ENCODE measurements at places on chromosomes 12 and 14. TPM values are rescaled to one million over a fixed set of nuclear protein-coding genes. Genes with fewer than 3 reads are reported as not detected.

- peak; percentile 4 for DNase-seq
Measured at GRCh38 chr14:34227834-34228649, 234.0 kb downstream of the SPTSSA start.

GRCh38 chr12:53046655-53047220 is 3.1 kb upstream of the TNS2 start:
- DNase-seq: peak; percentile 72

- DNase-seq: no peak
Measured at GRCh38 chr14:26319139-26319864, 278.5 kb downstream of the NOVA1 start.

GRCh38 chr14:29803045-29803444 is 124.6 kb downstream of the PRKD1 start:
- DNase-seq: no peak

Gene NTS
- polyA plus RNA-seq: not detected

GRCh38 chr14:54085841-54086240 is 129.2 kb upstream of the BMP4 start:
- DNase-seq: no peak

DNA sequence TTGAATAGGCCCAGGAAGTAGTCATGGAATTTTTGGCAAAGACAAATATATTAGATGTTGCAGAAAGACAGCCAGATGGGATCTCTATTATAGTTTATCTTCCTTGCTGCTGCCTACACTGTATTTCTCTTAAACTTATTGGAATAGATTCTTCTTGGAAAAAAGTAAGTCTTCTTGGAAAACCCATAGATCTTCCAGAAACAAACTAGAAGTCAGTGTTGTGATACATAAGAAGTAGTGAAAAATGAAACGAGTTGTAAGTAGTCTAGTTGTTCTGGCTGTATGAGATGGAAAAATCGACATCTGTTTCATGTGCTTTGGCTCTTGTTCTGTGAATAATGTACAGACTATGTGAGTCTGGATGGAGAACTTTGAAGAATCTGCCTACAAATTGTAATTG is 29.0 kb downstream of the GLIPR1L2 start:
- DNase-seq: no peak

- DNase-seq: no peak
Measured at GRCh38 chr14:72801836-72802587, 91.9 kb downstream of the DPF3 start.

GRCh38 chr12:44307506-44308168 is 471.8 kb downstream of the TMEM117 start:
- DNase-seq: no peak

- no peak for DNase-seq
Measured at GRCh38 chr12:34097213-34097612, 74.9 kb downstream of the ALG10 start.

- DNase-seq: no peak
Measured at GRCh38 chr14:91829511-91829910, 37.8 kb downstream of the TC2N start.

Gene KLHDC1
- 0.63 TPM for polyA plus RNA-seq

Measured in AG04450 (cell line).